ENCODE measurements at places on chromosomes 3 and 15.

- no peak for DNase-seq
Measured at GRCh38 chr15:49844390-49844789, 223.5 kb downstream of the DTWD1 start.

DNA sequence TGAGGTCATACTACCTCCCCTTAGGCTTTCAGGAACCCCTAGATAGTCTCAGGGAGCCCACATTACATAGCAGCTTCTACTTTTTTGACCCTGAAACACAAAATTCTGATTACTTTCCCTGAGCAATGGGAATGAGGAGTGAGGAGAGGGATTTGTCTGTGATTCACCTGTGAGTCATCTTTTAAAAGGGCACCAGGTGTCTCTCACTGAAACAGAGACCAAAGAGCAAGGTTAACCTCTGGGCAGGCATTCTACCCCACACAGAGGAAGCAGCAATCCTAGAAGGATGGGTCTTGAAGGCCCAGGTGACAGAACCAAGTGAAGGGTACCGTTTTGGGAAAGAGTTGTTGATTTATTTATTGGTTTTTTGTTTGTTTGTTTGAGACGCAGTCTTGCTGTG is 31.1 kb upstream of the UBE2E2 start:
- no peak for DNase-seq

DNA sequence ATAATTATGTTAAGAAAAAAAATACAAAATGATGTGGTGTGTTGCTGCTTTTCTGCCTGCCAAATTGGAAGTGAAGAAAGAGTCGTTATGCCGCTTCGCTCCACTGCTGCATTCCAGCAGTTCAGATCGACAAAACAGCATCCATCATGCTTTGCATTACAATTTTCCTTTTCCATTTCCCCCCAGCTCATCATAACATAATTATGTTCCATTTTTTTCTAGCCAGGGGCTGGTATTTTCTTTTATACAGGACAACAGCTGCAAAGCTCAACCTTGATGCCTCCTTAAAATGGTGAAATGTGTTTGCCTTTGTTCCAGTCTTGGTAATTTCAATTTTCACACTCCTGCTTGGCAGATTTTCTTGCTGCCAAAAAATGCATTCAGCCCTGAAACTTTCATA is 44.9 kb upstream of the KBTBD12 start:
- no peak for DNase-seq

- no peak for DNase-seq
Measured at GRCh38 chr15:78212546-78213424, 21.6 kb downstream of the ACSBG1 start.

GRCh38 chr3:120481081-120481480 is 30.3 kb upstream of the FSTL1 start:
- DNase-seq: no peak

DNA sequence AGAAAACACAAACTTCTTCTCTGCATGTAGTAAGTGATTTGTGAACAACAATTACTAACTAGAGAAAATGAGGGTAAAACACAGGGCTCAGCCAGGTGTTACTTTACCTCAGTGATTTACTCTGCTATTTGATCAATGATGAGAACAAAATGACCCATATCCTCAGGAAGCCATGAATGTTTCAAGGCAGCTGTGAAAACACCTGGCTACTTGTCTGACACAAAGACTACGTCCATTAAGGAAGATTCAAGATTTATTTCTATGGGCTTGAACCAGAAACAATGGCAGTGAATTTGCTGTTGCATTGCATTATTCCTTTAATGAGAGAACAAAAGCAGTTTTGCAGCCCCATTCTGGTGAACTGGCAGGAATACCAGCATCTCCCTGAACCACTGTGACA is 374.6 kb upstream of the ARL6 start:
- DNase-seq: no peak

GRCh38 chr3:104548401-104548800 is 818.3 kb upstream of the ALCAM start:
- DNase-seq: no peak

- no peak for DNase-seq
Measured at GRCh38 chr15:29888646-29889045, 66.4 kb upstream of the TJP1 start.

DNA sequence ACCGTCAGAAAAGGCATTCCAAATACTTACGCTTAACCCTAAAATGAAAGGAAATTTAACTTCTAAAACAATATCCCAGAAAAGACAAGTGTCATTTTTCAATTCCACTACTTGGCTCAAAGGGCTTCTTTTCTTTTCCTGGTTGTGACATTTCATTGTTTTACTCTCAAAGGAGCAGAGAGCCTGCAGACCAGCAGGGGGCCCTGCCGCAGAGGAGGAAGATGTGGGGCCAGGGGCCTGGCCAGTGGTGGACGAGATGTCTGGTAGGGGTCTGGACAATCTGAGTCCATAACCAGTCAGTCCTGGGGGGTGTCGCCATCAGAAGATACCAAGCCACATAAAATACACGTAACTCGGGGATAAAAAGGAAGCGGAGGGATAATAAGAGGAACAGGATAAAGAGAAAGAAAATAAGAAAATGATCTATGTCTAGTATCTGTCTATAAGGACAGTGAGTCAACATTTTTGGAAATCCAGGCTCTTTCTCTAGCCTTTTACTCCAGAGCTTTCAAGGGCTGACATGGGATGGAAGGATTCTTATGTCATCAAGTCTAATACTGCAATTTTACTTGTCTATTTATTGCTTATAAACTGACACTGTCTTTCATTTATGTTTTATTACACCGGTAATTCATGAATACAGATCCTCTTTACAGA is 54.2 kb upstream of the ARHGEF3 start:
- DNase-seq: no peak

DNA sequence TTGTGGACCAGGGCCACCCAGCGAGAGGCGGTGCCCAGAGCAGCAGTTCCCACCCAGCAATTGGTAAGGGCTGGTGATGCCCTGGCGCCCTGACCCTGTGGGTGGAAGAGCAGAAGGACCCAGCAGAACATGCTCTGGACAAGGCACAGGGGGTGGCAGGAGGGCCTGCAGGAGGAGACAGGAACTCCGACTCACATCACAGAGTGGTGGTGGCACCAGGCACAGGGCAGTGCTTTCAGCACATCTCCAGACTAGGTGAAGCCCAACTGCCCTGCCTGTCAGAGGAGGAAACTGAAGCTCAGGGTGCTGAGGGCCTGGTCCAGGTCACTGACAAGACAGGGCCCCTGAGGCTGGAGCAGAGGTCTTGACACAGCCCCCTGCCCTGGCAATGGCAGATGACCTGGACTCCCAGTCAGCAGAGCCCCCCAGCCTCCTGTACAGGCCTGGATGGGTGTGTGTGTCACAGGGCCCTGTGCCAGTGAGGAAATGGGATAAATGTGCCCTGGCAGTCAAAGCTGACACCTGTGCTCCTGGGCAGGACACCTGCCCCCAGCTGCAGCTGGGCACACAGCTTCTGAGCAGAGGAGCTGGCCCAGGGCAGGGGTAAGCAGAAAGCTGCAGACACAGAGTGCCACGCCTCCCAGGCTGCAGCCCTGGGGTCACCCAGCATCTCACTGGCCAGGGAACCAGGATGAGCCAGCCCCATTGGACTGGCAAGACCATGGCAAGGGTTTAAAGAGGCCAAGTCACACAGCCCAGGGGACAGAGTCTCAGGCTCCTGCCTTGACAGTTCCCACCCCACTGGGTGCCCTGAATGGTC is 11.4 kb downstream of the KLF15 start:
- DNase-seq: no peak
